EH (cell line): ENCODE measurements at places on chromosomes 2 and 18.

GRCh38 chr2:17915811-17916518 lies 37.5 kb downstream of the KCNS3 start:
- no peak for DNase-seq

GRCh38 chr2:232203936-232204335 lies 174.6 kb upstream of the ALPP start:
- DNase-seq, result no peak

DNA sequence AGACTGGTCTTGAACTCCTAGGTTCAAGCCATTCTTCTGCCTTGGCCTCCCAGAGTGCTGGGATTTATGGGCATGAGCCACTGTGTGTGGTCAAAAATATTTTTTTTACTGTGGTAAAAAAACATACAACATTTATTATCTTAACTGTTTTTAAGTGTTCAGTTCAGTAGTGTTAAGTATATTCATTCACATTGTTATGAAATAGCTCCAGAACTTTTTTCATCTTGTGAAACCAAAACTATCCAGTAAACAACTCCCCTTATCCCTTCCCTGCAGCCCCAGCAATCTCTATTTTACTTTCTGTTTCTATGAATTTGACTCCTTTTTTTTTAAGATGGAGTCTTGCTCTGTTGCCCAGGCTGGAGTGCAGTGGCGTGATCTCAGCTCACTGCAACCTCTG lies 9.3 kb downstream of the RMC1 start:
- peak; percentile 55 for DNase-seq

GRCh38 chr2:209771474-209772289 lies at the start of gene UNC80:
Gene UNC80 (plus strand): TSS chr2:209771832. CDS start chr2:209772073, 241 bp downstream.
- peak; percentile 55 for DNase-seq

- peak; percentile 23 for DNase-seq
These were observed 276.5 kb upstream of the FN1 start for GRCh38 chr2:215712219-215712868.

DNA sequence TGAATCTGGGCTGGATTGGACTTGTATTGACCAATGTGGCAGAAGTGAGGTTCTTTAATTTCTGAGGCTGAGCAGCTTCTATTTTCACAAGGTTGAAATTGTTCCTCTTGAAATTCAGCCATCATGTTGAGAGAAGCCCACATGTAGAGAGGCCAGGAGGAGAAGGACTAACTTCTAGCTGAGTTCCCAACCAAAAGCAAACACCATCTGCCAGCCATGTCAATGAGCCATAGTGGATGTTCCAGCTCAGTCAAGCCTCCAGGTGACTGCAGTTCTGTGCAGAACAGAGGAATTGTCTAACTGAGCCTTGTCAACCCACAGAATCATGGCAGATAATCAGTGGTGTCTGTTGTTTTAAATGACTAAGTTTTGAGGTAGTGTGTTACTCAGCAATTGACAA lies 110.6 kb upstream of the ACVR1 start:
- no peak for DNase-seq

- DNase-seq, result no peak
These were observed 2.1 kb downstream of the LIPG start for GRCh38 chr18:49563701-49564517.
